T-helper 2 cell treated with Interferon-gamma antibody and Interleukin-4, amounts not matched to agents 5 μg/mL and 100 μg/mL, for 36 hours (primary cell): ENCODE measurements at places on chromosomes 3 and 15.

GRCh38 chr15:68431037-68431791, 749 bp downstream of the ITGA11 start:
- no peak for DNase-seq

- DNase-seq, result no peak
Observed at GRCh38 chr3:18080198-18080689, 337.8 kb upstream of the TBC1D5 start.

- no peak for DNase-seq
Observed at GRCh38 chr3:137165117-137165806, 207.5 kb downstream of the IL20RB start.

DNA sequence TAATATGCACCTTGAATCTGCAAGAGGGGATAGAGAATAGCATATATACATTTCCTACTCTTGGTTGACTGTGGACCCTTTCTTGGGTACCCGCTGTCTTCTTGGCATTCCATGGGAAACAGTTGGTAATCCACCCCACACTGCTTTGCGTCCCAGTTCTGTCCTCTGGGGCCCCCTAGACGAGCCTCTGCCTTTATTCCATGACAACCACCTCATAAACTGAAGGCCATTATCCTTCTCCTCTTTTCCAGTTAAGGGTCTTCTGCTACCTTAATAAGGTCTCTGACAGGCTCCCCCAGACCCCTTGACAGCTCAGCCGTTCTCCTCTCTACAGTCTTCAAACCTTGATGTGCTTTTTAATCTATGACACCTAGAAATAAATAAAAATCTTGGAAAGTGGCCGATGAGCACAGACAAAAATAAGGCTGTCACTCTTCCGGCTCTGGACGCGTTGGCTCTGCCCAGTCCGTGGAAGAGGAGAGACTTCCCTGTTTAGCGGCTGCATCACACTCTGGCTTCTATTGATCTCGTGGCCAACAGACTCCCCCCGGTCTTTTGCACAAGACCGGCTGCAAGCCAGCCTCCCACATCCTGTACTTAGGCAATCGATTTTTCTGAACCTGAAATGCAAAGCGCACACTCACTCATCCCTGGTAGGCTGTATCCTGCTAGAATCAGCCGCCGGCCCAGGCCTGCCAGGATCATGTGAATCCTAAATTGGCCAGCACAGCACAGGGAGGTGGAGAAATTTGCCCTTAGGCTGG, 251.0 kb upstream of the TLE3 start:
- DNase-seq, result no peak

DNA sequence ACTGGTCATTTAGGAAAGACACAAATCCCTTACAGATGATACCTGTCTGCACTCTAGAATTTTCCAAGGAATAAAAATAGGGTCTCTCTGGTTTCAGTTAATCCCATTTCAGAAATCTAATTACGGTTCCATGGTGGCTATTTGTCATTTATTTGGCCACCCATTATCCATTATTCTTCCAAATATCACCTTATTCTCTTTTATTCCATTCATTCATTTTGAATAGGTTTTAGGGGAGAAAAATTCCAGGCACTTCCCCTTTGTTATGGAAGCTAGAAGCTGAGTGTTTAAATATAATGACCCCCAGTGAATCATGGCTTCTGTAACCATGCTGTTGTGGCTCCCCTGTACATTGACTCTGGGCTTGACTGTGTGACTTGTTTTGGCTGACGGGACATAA, 420.8 kb upstream of the DPH6 start:
- no peak for DNase-seq

- no peak for DNase-seq
Observed at GRCh38 chr3:165529451-165529850, 307.8 kb downstream of the BCHE start.

GRCh38 chr15:70132139-70132538, 34.4 kb upstream of the TLE3 start:
- no peak for DNase-seq

- DNase-seq, result no peak
Observed at GRCh38 chr3:24598695-24599470, 104.2 kb upstream of the THRB start.

- no peak for DNase-seq
Observed at GRCh38 chr15:60949039-60949977, 279.8 kb downstream of the RORA start.

DNA sequence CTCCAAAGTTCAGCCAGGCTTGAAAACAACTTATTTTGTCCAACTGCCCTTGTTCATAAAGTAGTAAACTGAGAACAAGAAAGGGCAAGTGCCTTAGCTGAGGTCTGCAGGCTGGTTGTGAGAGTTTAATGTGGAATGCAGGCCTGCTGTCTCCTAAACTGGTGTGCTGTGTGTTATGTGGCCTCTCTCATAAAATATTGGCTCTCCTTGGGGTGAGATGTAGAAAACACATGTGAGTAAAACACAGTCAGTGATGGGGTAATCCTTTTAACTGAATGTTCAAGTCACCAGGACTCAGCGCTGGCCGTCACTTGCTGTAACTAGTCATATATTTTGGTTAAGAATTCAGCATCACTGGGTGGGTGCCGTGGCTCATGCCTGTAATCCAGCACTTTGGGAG, 7.1 kb upstream of the ST6GAL1 start:
- no peak for DNase-seq

DNA sequence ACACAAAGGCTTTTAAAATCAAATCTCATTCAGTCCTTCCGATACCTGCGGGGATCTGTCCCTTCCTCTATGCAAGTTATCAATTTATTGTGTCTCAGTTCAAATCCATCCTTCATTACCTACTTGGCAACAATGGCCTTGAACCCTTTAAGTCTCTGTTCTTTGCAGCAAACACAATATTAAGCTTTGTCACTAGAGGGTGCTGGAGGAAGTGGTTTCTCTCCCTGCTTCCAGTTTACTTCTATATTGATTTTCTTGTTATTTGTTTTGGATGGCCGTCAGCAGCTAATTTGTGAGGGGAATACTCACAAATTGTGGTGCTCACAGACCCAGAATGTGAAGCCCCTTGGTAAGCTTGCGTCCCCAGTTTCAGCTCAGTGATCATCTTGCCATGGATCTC, 278.3 kb downstream of the FGF12 start:
- DNase-seq, result no peak

- no peak for DNase-seq
Observed at GRCh38 chr3:174533286-174533685, 325.8 kb upstream of the NAALADL2 start.

- peak; percentile 71 for DNase-seq
Observed at GRCh38 chr3:67349551-67350174, 304.7 kb downstream of the SUCLG2 start.

- no peak for DNase-seq
Observed at GRCh38 chr3:43017004-43017403, 37.9 kb downstream of the GASK1A start.

- no peak for DNase-seq
Observed at GRCh38 chr15:75112848-75113492, 88.7 kb upstream of the C15orf39 start.

DNA sequence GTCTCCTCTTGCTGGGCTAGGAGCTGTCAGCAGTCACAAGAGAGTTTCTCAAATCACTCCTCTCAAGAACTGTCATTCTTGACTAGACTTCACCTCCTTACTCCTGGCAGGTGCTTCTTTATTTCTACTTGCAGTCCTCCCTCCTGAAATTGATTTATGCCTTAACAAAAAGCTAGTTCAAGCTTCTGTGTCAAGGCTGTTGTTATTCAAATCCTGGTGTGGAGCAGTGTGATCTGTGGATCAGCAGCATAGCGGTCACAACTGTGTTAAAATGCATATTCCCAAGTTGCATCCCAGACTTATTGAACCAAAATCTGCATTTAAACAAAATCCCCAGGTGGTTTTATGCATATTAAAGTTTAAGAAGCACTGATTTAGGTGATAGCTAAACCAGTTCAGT, 120.7 kb upstream of the MRPL3 start:
- DNase-seq, result no peak

DNA sequence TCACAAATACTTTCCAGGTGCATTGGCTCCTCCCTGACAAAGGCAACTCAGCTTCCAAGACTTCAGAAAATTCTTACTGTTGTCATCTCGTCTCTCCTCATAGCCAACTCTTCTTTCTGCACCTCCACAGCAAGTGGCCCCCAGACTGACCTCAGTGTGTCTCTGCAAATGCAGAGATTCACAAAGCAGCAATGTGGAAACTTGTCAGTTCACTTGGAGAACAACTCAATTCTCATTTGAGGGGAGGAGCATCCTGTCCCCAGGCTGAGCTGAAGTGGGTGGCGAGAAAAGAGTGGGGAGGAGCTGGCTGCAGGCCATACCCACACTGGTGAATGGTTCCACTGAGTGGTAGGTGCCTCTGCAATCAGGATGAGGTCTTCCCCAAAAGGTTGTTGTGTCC, 248.7 kb upstream of the IL12A start:
- no peak for DNase-seq

DNA sequence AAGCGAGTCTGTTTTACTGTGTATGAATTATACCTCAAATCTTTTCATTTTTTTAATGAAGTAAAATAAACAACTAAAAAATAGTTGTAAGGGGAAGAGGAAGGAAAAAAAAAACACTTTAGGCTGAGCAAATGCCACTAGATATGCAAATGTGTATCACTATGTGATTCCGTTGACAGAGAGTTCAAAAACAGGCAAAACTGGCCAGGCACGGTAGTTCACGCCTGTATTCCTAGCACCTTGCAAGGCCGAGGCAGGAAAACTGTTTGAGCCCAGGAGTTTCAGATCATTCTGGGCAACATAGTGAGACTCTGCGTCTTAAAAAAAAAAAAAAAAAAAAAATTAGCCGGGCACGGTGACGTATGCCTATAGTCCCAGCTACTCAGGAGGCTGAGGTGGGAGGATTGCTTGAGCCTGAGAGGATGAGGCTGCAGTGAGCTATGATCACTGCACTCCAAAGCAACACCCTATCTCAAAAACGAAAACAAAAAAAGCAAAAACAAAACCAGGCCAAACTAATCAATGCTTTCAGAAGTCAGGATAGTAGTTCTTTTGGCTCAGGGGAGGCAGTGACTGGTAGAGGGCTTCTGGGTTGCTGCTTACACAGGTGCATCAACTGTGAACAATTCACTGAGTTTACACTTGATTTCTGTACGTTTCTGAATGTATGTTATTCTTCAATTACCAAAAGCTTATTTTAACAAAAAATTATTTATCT, 7.4 kb downstream of the PRC1 start:
- no peak for DNase-seq

- DNase-seq, result no peak
Observed at GRCh38 chr3:114899186-114899931, 247.7 kb downstream of the ZBTB20 start.

GRCh38 chr3:13420045-13420830, at the start of gene NUP210:
Gene NUP210 (minus strand): TSS chr3:13420322. CDS start chr3:13420226, 96 bp downstream.
- DNase-seq, result peak; percentile 72

GRCh38 chr15:38671675-38672254, 107.2 kb upstream of the RASGRP1 start:
- peak; percentile 68 for DNase-seq

GRCh38 chr3:144189044-144189443, 217.4 kb downstream of the DIPK2A start:
- DNase-seq, result no peak

DNA sequence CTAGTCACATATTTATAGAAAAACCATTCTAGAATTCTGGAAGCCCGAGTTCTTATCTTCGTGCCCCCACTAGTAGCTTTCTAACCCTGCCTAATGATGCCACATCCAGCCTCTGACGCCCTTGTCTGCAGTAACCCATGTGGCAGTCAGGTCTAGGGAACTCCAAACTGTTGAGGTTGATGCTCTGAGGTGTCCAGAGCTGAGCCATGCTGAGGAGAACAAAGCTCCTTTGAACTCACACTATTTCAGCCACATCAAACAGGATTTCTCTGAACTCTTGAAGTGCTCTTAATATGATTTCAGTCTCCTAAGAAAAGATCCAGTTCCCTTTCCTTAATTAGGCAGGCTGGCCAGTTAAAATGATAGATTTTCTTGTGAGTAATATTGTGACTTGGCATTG, 150.5 kb upstream of the ST8SIA2 start:
- DNase-seq, result no peak

GRCh38 chr15:86553108-86553507, 473.4 kb downstream of the AGBL1 start:
- no peak for DNase-seq

- DNase-seq, result no peak
Observed at GRCh38 chr3:64174328-64174727, 50.9 kb downstream of the PRICKLE2 start.

- DNase-seq, result peak; percentile 20
Observed at GRCh38 chr3:12796171-12797123, at the start of gene CAND2. Gene CAND2 (plus strand): TSS chr3:12796680. CDS start chr3:12796721, 41 bp downstream.

- DNase-seq, result no peak
Observed at GRCh38 chr3:160040181-160040580, 51.5 kb downstream of the IL12A start.

DNA sequence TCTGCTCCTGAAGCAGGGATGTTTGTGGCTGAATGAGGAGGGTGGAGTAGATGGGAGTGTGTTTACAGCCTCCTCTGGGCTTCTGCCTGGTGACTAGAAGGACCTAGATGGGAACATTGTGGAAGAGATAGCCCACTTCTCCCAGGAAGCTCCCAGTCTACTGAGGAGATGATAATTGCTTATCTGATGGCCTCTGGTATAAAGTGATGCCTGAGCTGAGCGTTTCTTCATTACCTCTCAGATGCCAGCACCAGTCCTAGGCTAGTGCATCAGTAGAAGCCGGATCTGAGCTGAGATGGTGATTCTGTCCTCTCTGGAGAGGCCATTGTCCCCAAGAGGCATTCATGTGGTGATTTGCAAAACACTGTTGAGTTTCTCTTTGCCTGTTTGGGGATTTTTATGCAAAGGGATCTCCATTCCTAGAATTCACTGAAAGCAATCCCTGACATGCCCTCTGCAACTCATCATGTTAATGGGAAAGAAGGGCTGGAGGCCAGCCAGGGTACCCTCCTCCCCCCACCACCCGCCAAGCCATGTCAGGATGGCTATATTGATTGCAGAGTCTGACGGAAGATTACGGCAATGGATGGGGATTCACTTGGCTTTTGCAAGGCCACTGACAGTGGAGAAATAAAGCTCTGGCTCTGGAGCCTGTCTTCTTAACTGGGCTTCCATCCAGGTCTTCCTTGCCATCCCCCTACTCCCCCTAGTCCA, 166.4 kb upstream of the ROPN1 start:
- no peak for DNase-seq

GRCh38 chr3:39136533-39137434, 16.6 kb downstream of the CSRNP1 start:
- no peak for DNase-seq

DNA sequence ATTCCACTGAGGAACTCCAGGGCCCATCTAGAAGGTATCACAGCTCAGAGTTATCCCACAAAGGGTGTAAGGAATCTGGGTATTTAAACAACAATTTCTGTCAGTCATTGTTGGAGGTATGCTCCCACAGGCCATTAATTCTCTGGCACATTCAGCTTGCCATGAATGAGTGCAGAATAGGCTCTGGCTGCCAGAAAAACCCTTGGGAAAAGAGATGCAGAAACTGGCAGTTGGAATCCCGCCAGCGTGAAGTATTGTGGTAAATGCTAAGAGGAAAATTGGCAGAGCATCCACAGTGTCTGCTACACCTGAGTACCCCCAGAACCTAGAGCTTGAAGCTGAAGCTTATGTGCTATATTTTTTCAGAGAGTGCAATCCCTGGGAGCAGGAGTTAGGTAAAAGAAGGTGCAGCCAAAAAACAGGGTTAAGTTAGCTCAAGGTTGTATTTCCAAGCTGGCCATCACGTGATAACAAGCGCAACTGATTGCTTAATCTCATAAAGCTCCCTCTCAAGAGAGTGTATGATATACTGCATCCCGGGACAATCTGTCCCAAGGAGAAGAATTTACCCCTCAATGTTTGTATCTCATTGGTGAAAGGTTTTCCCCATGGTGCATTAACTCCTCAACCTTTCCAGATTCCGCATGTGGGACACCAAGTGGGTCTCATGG, 94.2 kb upstream of the ACP3 start:
- DNase-seq, result no peak

GRCh38 chr15:51736069-51736468, 1.4 kb downstream of the LYSMD2 start:
- peak; percentile 38 for DNase-seq
